ENCODE measurements at places on chromosomes 13 and 19.

DNA sequence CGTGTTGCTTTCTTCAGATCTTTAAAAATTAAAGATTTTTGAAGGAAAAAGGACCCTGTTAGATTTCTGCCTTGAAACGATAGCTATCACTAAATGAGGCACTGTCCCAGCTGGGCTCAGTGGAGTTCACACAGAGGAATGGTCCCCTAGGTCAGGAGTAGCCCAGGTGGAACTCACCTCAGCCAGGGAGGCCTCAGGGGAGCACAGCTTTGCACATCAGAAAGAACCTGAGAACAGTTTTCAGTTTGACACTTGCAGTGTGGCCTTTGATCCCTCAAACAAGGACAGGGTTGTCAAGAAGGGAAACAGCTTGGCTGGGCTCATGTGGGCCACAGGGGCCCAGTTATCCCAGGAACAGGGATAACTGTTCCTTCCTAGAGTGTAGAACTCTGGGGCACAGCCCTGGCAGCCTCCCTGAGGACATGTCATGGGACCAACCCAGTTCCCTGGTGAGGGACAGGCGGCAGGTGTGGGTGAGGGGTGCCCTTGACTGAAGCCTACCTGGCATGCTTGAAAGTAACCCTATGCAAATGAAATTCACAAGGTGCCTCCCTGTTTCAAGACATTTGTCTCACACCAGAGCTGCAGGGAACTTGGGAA lies 59.4 kb downstream of the CHST8 start:
- DNase-seq = no peak

DNA sequence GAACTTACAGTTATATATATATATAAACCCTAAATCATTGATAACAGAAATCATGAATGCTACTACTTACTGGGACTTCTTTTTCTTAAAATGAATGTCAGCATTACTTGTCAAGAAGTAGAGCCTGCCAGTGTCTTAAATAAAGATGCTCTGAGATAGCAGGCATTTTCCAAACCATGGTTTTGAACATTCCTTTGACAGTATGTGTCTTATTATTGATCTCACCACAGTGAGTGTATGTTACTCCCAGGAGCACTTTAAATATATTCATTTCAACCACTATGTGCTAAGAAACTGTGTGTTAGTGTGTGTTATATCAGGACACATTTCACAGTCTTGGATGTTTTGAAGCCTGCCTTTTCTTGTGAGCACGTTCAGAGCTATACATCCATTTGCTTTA lies 28.2 kb downstream of the TNFRSF19 start:
- DNase-seq = no peak

DNA sequence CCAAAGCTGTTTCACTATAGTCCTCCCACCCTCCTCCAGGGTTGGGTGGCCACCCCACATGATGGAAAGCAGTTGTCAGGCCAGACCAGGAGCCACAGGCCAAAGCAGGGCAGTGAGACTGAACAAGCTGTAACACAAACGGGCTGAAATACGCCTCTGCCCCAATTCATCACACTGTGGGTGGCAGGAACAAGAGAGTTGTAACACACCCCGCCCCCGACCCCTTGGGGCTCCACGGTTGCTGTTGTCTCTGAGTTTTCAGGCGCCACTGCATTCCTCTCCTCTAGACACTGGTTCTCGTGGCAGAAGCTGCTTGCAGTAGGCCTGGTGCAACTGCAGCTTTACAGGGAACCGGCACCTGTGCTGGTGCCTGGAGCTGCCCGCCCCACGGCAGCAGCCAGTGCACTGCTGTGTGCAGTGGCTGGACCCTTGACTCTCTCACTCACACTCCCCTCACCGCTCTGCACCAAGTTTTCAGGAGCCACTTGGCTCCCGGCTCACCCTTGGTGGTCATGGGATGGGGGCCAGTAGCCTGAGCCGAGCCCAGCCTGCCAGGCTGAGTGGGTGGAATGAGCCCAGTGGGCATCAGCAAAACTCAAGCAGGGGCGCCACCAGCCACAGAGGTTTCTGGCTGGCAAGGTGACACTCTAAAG lies 1314.5 kb upstream of the MIR17HG start:
- DNase-seq = no peak

DNA sequence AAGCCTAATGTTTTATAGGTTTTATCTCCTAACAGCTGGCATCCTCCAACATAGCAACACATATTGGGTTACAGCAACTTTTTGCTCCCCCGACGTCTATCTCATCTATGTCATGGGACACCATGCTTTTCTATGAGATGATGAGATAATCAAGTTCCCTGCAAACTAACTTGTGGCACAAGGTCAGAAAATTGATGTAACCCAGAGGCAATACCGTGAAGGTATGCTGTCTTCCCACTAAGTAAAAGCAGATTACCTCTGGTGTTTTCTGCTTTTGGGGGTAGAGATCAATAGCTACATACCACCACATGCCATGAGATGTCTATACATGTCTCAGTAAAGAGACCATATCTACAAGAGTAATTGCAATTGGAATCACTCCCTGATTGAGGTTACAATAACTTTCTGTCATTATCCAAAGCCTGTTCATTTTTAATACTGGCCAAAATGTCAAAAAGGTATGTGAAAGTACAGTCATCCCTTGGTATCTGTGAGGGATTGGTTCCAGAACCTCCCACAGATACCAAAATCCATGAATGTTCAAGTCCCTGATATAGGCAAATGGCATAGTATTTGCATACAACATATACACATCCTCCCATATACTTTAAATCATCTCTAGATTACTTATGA lies 131.3 kb downstream of the CYSLTR2 start:
- no peak for DNase-seq

GRCh38 chr13:85508683-85509329 lies 290.4 kb downstream of the SLITRK6 start:
- DNase-seq = no peak

Data from activated T-helper 1 cell treated with Interleukin-2 at 50 U/mL for 16 hours (primary cell).